ENCODE measurements at places on chromosomes 1 and 21.

GRCh38 chr1:7805460-7805859, 21.4 kb downstream of the PER3 start:
- no peak for DNase-seq

DNA sequence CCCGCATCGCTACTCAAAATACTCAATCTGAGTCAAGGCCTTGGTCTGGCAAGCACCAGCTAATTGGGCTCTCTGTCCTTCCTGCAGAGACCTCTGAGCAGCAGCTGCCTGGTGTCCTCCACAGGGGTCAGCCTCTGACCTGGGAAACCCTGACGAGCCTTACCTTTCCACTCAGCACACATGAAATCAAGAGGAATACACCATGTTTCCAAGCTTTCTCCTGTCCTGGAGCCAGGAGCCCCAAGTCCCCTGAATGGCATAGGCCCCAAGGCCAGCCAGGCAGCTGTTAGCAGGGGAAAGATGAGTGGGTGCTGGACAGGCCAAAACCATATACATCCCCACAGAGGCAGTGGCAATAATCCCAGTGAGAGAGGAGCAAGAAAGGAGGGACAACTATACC, 27.2 kb upstream of the TSPEAR start:
- DNase-seq, result no peak

- DNase-seq, result peak; percentile 13
Observed at GRCh38 chr1:35539073-35539823, 18.0 kb downstream of the KIAA0319L start.

DNA sequence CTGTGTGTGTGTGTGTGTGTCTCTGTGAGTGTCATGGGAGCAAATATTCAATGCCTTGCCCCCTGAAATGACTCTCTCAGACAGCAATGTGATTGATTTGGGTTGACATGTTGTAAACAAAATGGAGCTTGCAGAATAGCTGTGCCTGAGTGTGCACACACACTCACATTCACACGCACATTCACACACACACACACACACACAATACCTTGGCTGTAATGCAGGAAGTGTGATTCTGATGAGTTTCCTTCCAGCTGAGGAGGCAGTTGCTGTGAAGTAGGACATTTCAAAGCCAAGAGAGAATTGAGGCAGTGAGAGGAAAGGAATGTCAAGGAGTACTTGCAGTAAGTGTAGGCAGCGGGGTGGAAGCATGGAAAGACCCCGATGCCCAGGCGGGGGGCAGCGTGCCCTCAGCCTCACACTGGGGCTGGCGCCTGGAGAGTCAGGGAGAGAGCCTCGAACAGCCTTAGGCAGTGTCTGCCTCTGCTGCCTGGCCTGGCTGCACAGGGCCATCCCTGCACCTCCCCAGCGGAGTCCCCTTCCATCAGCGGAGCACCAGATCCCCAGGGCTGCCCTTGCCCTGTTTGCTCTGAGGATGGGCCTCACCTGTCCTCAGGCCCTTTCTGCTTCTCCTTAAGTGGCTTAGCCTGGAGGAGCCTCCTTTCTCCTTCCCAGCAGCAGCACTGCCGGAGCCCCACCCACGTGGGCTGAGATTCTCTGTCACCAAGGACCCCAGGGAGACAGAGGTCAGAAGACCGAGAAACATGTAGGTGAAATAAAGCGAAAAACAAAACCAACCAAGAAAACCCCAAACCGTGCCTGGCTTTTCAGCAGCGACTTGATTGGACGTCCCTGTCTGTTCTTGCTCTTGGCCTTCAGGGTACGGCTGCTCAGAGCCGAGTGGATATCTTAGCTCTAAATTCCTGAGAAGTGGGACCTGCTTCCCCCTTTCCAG, 9.2 kb downstream of the VASH2 start:
- no peak for DNase-seq

DNA sequence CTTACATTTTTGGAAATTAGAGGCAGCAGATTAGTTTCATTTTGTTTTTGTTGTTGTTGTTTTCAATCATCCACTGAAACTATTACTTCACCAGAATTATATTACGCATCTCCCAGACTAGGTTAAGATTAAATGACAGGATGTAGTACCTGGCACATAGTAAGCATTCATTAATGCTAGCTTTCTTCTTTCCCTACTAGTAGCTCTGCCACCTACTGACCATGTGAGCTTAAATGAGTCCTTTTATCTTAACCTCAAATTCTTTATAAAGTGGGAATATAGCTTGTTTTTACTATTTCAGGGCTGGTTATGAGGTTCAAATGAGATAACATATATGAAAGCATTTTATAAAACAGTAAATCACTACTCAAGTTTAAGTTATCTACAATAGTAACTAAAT, 10.2 kb upstream of the ASPM start:
- DNase-seq, result no peak

DNA sequence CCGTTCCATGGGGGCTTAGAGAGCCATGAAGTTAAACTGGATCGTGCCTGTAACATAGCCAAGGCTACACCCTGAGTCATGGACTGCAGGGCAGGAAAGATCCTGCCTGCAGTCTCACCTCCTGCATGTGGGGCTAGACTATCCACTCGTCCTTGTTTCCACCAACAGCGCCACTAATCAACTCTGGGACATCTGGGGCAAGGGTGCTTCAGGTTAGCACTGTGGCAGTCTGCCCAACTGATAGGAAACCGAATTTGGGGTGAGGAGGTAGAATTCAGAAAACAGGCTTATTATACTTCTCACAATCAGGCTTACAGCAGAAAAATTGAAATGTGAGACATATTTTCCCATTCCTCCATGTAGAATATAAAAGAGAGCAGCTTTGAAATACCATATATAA, 85.2 kb upstream of the ADAM30 start:
- DNase-seq, result no peak

- DNase-seq, result no peak
Observed at GRCh38 chr1:153120945-153121344, 7.6 kb upstream of the SPRR2F start.

GRCh38 chr1:46056325-46056724, 76.1 kb downstream of the PIK3R3 start:
- DNase-seq, result no peak

- DNase-seq, result no peak
Observed at GRCh38 chr1:229845410-229846138, 219.5 kb downstream of the URB2 start.

DNA sequence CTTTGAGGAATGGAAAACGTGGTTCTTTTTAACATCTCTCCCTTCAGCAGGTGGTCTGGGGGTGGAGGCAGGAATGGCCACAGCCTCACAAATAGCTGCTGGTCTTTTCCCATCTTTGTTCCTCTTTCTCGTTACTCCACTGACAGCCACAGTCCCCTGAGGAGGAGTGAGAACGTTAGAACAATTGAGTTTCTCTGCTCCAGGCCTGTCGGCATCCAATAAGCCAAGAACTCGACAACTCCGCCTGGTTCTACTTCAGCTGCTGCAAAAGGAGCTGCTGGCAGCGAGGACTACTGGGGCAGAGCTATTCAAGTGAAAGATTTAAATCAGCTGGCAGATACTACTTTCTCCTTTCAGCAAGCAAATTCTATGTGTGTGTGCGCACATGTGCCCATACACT, 169.5 kb upstream of the GALNT2 start:
- no peak for DNase-seq

DNA sequence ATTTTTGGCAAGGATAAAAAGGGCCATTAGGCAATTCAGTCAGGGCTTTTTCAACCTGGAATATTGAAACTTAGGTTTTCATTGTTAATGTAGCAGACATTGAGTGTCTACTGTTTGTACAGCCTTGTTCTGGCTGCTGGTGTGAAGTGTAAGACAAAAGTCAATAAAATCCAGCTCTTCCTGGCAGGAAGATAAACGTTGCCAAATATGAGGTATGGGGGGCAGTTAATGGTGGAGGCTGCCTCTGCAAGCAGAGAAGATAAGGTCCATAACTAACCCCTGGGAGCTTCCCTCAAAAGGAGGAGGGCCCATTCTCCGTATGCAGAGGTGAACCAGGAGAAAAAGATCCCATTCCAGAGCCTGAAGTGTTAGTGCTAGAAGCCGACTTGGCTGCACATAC, 19.5 kb upstream of the SHE start:
- no peak for DNase-seq

DNA sequence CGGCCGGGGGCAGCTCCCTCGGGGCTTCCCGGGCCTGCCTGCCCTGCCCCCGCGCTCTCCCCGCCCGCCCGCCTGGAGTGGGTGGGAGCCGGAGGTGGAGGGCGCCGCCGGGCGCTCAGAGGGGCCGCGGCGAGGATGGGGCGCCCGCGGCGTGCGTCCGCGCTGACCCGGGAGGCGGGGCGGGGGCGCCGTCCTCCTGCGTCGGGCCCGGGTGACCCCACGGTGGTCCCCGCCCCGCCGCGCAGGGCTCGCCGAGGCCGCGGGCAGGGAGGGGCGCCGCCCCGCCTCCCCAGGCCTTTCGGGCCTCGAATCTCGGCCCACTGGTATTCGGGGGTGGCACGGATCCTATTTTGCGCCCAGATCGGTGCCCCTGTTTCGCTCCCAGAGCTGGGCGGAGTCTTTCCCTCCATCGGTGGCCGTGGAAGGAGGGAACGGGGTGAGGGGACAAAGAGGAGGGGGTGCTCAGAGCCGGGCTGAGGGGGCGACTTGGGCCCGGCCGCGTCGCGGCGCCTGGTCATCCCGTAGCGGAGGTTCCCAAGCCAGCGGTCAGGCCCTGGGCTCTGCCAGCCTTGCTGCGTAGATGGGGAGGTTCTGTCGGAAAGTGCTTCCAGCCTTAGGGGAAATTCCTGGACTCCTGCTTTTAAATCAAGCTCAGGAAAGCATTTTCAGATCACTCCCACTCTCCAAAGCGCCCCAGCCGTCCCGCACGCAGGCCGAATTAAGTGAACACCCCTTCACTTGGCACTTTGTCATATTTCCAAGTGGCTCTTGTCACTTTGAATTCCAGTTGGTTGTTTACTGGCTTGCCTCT, 545 bp downstream of the PATJ start:
- DNase-seq, result no peak

DNA sequence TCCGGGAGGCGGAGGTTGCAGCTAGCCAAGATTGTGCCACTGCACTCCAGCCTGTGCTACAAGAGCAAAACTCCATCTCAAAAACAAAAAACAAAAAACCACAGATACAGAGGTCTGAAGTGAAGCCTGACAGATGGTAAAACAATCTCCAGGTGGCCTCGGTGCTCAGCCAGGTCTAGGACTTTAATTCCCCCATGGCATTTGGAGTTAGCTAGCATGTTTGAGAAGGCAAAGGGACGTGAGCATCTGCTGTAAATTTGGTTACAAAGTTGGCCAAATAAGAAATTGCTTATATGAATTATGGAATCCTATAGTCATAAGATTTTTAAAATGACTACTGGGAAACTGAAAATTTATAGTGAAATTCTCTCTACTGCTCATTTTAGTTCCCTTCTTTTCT, 98.3 kb upstream of the FMN2 start:
- DNase-seq, result no peak

GRCh38 chr1:240833075-240833474, 221.1 kb upstream of the GREM2 start:
- DNase-seq, result no peak

DNA sequence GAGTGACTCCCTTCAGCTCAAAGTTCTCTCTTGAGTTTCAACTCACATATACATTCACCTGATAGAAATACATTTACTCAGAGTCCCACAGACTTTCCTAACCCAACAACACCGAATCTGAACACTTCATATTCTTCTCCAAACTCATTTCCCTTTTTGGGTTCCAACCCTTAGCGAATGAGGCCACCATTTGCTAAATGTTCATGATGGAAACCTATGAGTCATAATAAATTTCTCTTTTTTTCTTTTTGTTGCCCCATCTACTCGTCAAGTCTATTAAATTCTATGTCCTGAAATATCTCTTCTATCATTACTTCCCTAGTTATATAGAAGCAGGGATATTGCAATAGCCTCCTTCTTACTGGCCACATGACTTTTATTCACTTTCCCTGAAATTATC, 100.1 kb downstream of the HLX start:
- no peak for DNase-seq

DNA sequence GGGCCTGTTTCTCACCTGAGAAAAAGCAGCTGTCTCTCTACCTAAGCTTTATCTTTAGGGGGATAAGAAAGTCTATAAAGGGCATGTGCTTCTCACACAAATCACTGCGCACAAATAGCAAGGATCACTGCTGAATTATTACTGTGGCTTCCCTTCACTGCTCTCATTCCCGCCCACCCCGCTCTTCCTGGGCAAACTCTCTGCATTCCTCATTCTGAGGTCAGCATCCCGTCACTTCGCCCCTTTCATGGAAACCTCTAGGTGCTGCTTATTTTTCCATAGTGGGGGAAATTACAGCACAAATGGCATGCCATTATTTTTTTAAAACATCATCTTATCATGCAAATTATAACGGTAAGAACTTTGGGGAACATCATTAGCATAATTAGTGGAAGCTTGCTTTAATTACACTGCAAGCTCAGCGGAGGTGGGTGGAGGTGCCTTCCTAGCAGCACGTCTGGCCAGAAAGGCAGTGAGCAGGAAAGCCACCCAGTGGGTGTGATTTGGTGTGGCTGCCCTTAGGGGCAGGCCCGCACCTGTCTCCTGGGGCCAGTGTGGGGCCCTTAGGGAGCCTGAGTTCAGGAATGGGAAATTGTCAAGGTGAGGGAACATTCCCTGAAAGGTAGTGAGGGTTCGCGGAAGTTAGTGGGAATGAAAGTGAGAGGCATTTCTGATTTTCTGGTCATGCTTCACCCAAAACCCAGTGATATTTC, 105.9 kb downstream of the LAMC2 start:
- DNase-seq, result no peak

- DNase-seq, result no peak
Observed at GRCh38 chr1:150576794-150577556, 2.4 kb downstream of the MCL1 start.

DNA sequence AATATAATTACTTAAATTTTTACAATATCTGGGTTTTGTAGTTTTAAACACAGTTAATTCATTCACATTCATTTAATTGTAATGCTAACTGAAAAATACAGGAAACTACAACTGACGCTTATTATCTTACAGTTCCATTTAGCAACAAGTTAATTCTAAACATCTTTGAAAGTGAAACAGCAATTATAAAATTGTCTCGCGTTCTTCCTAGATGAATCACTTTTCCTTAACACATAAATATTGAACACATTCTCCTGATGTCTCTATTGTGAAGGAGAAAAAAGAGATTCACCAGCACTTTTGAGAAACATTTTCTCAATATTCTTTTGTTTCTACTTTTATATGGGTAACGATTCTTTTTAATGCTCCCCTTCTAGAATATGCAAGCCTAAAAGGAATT, 6.4 kb downstream of the PTGFR start:
- no peak for DNase-seq

- peak; percentile 11 for DNase-seq
Observed at GRCh38 chr1:157992833-157993146, 655 bp upstream of the KIRREL1 start.

GRCh38 chr1:65478379-65479026, 58.0 kb downstream of the LEPR start:
- DNase-seq, result no peak

- no peak for DNase-seq
Observed at GRCh38 chr1:201089596-201089995, 22.6 kb downstream of the CACNA1S start.

- DNase-seq, result no peak
Observed at GRCh38 chr1:116679091-116679827, 11.7 kb upstream of the IGSF3 start.

GRCh38 chr1:113859478-113860175, 11.9 kb downstream of the PTPN22 start:
- no peak for DNase-seq

- DNase-seq, result no peak
Observed at GRCh38 chr1:154548028-154548427, 10.4 kb downstream of the UBE2Q1 start.

GRCh38 chr21:44431300-44431699, 24.0 kb upstream of the LRRC3 start:
- no peak for DNase-seq

GRCh38 chr1:68010090-68010489, 40.3 kb downstream of the DIRAS3 start:
- no peak for DNase-seq

- DNase-seq, result no peak
Observed at GRCh38 chr1:209364716-209365115, 218.8 kb upstream of the CAMK1G start.

Measured in stimulated activated naive CD4-positive, alpha-beta T cell (primary cell).